CD4-positive, alpha-beta T cell (primary cell): ENCODE measurements at places on chromosomes 16 and 17.

DNA sequence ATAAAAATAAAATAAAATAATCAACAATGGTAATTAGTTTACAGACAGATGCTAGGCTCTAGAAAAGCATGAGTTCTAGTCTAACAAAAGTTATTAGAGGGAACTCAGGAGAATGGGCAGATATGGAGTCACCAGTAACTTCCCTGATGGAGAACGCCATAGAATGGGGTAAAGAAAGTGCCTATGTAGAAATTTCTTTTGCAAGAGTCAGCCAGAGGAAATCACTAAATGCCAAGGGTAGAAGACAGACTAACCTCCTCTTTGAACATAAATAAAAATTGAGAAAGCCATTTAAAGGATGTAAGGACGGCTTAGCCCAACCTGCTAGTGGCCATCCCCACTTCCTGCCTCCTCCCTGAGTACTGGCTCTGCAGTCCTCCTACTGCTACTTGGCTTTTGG, 141.6 kb downstream of the VPS53 start:
- no peak for DNase-seq

DNA sequence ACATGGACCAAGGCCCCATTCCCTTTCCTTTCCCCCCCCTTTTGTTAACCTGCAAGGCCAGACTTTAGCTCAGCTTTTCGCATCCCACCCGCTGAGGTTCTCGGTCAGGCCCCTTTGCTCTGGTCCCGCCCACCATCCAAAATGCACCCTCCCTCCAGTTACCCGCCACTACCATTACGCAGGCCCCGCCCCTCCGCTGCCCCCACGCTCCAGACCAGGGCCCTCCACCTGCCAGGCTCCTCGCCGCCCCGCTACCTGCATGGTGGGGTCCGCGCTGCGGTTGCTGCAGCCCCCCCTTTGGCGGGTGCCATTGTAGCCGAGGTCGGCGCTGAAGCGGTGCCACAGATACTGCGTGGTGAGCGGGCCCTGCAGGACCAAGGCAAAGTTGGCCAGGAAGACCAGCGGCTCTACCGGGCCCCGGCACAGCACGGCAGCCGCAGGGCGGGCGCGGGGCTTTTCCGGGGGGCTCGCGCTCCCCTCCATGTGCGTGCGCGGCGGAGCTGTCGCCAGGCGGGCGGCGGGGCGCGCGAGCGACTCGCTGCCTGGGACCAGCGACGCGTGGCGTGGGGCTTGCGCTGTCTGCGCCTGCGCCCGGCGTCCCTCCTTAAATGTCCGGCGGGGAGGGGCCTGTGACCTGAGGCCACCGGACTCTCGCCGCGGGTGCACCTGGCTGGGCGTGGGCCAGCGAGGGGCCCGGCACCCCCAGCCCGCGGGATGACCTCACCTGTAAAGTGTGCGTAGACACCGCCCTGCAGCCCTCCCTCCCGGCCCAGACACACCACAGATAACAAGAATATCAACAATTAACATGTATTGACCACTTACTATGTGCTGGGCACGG, at the start of gene SLC46A1:
Gene SLC46A1 (minus strand): TSS at position 581 of the 841 bp plus-strand sequence. CDS start 98 bp downstream, at position 483.
- DNase-seq, result peak; percentile 41

GRCh38 chr17:29667969-29668368, 45.3 kb upstream of the CORO6 start:
- no peak for DNase-seq

DNA sequence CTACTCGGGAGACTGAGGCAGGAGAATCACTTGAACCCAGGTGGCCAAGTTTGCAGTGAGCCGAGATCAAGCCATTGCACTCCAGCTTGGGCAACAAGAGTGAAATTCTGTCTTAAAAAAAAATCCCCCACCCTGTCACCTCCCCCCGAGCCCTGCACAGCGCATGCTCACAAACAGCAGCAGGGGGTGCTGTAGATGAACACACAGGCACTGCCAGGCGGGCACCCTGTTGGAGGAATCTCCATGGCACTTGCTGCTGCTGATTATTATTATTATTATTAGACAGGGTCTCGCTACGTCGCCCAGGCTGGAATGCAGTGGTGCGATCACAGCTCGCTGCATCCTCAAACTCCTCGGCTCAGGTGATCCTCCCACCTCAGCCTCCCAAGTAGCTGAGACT, 24.6 kb downstream of the FZD2 start:
- no peak for DNase-seq

DNA sequence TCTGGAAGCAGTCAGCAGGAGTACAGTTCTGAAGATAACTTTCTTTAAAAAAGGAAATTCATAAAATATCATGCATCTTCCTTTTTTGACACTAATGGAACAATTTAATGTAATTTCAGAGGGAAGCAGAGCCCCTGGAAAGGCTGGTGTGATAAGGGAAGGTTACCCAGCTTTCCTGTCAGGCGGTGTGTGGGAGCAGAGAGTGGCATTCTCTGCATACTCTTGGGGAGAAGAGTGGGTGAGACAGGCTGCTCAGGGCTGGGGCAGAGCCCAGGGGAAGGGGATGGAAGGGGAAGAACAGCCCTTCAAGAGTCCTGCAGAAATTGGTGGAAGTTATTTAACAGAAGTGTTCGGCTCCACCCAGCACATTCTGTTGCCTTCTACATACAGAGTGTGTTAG, 84.7 kb downstream of the PRKCB start:
- no peak for DNase-seq

DNA sequence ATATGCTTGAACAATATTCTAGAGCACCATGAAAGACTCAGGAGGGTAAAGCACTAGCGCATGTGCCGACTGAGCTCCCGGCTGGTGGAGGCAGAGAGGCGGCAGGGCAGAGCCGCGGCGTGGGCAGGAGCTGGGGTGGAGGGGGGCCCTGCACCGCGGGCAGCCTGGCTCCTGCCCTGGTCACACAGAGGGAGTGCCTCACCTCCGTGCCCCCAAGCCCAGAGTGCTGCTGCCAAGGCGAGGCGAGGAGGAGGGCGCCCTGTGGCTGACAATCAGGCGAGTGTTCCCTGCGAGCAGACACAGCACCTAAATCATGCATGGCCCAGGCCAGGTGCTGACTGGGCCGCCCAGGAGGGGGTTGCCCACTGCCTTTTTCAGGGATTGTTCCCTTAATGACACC, 105.8 kb upstream of the TNRC6C start:
- no peak for DNase-seq

GRCh38 chr16:15807603-15808009, 49.2 kb downstream of the MYH11 start:
- DNase-seq, result no peak
